NCI-H446 treated with DMSO at 0.1 percent for 48 hours (cell line): ENCODE measurements at places on chromosomes 5 and 9.
A peak's percentile ranks its signal among the peaks of the same experiment; 100 is the strongest.

GRCh38 chr5:78387468-78388153 is 27.2 kb downstream of the SCAMP1 start:
- no peak for DNase-seq

DNA sequence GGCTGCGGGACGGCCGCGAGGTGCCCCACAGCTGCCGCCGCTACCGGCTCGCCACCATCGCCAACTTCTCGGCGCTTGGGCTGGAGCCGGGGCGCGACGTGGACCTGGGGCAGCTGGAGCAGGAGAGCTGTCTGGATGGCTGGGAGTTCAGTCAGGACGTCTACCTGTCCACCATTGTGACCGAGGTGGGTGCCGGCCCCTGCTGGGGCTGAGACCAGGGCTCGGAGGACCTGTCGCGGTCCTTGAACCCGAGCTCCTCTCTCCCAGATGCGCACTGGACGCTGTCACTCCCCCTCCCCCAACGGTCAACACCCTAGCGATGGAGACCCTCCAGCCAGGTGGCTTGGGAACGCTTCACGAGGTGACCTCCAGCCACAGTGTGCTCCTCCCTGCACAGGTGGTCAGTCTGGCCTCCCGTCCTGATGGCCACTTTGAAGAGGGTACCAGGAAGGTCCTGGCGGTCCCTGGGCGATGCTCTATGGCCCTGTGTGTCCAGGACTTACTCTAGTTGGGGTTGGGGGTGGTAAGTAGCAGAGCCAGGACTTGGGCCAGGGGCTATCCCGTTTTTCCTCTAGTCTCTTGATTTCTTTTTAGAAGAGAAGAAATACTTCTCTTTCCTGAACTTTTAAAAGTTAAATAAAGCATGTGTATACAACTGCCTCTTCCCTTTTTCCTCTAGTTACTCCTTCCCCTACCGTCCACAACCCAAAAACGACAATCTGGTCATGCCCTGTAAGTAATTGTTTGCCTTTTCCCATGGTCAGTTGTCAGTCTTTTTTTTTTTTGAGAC is 866 bp downstream of the SLC22A5 start:
- no peak for DNase-seq

DNA sequence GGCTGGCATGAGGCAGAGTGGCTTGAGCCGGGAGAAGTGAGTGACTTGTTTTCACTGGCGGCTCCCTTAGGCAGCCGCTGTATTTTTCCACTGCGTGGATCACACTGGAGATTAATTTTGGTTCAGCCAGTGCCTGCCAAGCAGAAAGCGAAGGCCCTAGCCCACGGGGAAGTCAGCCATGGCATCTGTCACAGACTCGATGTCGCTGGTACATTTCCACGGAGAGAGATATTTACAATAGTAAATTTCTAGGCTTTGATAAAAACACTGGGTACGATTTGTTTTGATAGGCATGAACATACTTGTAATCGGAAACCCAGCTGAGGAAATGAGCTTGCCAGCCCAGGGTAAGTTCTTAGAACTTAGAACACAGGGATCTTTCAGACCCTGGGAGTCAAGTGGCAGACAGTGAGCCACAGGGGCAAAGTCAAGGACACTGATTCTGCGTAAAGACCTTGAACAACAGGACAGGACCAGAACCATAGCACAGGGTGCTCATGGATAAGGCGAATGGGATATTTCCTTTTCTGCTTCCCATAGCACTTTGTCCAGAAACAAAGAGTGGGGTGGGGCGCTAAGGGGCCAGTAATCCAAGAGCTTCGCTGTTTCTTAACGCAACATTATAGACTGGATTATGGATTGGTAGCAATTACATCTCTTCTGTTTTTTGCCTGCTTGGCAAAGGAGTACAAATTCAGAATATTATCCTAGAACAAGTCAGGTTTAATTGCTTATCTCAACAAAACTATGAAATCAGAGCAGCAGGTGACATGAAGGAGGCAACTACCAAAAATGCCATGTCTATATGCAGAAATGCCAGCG is 4.5 kb downstream of the DUSP1 start:
- no peak for DNase-seq

DNA sequence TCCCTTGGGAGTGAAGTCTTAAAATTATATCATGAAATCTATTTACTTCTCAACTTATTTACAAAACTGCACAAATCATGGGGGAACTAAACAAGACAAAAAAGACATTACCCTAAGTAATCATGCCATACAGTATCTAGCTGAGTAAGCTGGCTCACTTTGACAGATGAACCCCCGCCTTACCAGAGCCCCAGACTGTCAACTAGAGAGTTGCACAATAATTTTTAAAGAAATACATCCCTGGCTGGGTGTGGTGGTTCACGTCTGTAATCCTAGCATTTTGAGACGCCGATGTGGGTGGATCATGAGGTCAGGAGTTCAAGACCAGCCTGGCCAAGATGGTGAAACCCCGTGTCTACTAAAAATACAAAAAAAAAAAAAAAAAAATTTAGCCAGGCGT is 62.3 kb downstream of the LPAR1 start:
- DNase-seq, result no peak

DNA sequence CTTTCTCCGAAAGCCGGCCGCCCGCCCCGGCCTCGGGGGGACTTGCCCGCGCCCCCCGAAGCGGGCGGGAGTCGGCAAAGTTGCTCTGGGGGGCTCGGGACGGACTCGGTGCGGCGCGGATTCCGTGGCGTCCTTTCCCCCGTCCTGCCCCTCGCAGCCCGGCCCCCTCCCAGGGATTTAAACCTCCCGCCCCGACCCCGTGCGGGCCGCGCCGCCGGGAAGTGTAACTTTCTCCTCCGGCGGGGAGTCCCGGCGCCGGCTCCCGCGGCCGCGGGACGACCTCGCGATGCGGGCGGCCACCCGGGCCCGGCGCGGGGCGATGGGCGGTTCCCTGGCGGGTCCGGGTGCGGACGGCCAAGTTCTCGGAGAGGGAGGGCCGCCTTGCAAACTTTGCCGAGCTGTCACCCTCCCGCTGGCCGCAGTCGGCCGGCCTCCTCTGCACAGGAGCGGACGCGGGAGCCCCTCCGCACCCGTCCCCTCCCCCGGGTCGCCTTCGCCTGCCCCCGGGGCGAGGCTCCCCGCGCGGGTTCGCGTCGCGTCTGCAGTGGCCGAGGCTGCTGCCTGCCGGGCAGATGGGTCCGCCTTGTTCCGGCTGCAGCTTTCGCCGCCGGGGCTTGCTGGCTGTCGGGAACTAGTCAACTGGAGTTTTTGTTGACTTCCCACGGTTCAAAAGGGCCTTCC is 732 bp downstream of the PBX3 start:
- DNase-seq, result no peak

DNA sequence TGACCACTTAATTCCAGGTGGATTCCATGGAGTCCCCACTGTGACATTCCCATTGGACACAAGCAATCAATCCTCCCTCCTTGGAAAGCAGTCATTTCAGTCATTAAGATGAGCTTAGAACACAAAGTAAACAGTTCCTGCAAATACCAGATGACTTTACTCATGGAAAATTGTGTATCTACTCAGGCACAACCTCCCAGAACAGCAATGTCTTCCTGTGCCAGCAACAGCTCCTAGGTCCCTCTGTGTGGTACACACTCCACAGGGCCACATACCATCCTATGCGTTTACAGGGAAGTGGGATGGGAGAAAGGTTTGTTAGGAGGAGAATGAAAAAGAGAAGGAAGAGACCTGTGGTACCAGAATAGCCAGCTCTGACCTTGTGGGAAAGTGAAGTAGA is 53.7 kb downstream of the MTMR12 start:
- DNase-seq, result no peak

- DNase-seq, result peak; percentile 48
Measured at GRCh38 chr5:60297658-60298057, 402.3 kb downstream of the DEPDC1B start.

DNA sequence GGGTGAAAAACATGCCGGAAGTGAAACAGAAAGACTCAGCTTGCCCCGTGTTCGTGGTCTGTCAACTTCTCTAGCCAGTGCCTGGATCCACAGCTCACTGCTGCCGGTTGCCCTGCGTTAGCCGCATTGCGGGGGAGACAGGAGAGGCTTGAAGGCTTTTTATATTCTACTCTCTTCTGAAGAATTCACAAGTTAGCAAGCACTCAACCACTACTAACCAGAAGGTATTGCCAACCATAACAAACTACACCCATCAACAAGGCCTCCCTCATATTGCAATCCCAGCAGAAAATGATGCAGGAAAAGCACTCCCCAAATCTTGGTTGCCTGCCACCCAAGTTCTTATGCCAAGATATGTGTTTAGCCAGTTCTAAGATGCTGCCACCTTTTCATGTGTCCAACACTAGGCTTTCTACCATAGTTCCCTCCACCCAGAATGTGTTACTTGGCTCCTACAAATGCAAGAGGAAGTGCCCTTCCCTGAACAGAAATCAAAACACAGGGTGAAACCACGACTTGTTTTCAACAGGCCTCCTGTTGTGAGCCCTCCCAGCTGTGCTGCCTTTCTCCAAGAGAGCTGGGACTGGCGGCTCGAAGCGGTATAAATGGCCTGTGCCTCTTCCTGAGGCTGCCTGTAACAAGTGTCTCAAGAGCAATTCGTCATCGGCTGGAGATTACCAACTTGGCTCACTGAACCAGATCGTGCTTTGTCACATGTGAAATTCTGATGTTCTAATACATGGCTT is 129.0 kb downstream of the SNX18 start:
- peak; percentile 64 for DNase-seq

- no peak for DNase-seq
Measured at GRCh38 chr5:41790038-41790776, 80.0 kb downstream of the OXCT1 start.

GRCh38 chr5:174000076-174000475 is 11.1 kb downstream of the C5orf47 start:
- no peak for DNase-seq

GRCh38 chr5:59673438-59674058 is 220.0 kb downstream of the PDE4D start:
- peak; percentile 27 for DNase-seq

DNA sequence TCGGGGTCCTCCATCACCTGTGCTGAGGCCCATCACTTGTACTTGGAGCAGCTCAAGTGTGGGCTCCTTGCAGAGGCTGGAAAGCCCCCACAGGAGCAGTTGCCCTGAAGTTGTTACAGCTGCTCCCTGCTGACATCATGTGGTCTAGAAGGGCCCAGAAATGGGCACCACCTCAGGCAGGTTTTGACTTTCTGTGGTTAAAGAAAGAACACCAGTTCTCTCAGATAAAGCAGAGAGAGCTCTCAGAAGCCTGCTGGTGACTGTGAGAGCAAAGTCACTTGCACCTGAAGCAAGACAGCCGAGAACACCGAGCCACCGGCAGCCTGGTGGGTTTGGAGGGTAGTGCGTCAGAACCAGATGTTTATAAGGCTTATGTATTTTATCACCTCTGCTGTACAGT is 70.4 kb downstream of the MVB12B start:
- no peak for DNase-seq
